Psoas muscle (tissue), 8 donors: ENCODE measurements at places on chromosomes 3 and 15.

DNA sequence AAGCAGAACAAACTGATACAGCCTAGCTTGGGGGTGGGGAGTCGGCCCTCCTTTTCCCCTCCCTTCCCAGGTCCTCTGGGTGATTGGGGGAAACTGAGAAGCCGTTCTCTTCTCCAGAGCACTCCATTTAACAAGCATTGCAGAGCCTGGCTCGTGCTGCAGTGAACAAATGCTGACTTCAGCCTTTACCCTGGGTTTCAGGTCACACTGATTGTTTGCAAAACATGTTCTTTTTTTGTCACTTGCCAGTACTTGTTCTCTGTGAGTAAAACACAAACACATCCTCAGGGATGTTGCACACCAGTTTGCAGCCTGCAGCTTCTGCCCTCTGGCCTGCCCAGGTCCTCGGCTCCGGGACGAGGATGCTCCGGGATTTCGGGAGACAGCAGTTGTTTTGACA is 132.8 kb downstream of the PGPEP1L start:
- DNase-seq = no peak

DNA sequence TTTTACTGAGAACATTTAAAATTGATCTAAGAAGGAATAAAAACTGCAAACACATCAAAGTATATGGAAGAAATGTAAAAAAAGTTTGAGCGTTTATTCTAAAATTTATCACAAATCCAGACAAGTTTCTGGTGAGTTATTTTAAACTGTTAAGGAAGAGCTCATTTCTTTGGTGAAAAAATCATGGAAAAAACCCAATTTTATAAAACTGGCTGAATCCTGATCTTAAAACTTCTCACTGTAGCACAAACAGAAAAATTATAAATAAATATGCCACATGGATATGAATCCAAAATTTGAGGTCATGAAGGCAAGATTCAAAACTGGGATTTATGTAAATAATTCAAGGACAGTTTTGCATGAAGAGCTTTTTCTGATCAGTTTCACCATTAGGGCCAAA is 205.1 kb upstream of the RGMA start:
- no peak for DNase-seq

DNA sequence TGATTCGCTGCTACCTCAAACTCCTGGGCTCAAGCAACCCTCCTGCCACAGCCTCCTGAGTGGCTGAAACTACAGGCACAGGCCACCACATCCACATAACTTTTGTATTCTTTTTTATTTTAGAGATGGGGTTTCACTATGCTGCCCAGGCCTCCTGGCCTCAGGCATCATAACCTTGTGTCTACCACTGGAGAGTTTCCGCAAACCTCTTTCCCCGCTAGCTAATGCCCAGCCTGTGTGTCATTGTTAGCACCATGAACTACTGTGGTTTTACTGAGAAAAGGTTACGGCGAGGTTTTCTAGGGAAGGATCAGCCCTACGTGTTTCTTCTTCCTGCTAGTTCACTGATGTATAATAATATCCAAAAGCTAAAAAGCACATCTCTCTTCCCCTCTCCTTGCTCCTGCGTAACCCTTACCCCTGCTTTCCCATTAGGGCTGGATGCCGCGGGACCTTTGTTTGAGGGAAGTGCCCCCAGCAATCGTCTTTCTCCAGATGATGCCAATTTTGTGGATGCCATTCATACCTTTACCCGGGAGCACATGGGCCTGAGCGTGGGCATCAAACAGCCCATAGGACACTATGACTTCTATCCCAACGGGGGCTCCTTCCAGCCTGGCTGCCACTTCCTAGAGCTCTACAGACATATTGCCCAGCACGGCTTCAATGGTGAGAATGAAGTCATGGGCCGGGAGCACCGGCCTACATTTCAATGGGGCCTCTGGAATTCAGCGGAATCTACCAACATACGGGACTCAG is 113.7 kb downstream of the LIPC start:
- DNase-seq = no peak

- no peak for DNase-seq
These were observed 74.1 kb upstream of the POMGNT2 start for GRCh38 chr3:43180027-43180426.

DNA sequence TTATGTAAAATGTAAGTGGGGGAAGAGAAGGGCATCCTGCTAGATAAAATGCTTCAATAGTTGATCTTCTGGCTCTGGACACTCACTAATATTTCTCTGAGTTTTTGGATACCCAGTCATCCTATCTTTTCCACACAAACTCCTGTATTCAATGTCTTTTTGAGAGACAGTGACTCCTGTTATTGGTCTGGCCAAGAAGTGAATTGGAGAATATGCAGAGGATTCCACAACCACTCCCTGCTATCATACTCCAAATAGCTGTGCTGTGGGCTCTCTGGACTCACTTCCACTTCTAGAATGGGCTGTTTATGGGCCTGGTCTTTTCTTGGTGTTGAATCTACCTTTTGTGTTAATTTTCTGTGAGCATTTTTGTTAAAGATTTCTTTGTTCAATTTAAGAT is 376.8 kb downstream of the NLGN1 start:
- no peak for DNase-seq

GRCh38 chr3:54374214-54374852 is 252.0 kb downstream of the CACNA2D3 start:
- no peak for DNase-seq

DNA sequence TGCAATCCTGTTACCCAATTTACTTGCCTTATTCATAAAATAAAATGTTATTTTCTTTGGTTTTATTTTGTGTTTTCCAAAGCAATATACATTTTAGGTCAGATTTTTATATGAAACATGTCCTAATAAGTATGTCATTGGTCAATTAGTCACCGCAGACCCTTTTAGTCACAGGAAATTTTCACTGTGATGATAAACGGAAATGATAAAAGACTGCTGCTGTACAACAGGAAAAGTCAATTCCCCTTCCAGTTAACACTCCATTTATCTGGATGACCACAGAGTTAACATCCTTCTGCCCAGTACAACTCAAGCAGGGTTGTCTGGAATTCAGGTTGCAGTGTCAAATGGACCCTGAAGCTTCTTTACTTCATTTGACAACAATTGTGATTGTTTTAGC is 175.2 kb downstream of the LSAMP start:
- no peak for DNase-seq

GRCh38 chr15:94412979-94413746 is 181.8 kb downstream of the MCTP2 start:
- no peak for DNase-seq

DNA sequence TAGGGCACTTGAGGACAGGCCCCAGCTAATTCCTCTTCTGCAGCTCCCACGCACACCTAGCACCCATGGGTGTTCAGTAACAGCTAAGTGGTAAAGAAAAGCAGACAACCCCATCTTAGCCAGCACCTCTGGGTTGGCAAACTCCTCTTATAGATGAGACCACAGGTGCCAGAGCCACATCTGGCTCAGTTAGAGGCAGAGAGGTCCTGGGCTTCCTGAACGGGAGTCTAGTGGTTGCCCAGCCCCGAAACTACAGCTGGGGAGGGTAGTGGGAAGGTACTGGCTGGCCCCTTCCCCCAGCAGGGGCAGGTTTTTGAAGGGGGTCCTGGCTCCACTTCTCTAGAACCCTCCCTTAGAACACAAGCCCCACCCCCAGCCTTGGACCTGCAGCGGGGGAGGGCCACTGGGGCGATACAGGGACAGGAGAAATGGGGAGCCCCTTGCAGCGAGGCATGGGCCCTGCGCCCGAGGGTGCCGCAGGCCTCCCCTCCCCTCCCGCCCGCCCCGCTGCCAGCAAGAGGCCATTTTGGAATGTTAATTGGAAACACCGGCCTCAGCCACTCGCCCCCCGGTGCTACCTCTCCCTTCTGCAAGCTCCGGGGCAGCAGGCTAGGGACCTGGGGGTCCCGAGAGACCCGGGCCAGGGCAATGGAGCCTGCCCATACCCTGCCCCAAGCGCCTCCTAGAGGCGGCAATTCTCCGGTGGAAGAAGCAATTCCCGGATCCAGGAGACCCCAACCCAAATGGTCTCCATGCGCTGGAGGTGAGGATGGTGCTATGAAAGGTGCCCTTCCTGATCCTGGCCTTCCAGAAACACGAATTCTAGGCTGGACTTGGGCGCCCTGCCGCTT is 1.5 kb downstream of the DUSP7 start:
- DNase-seq = no peak

GRCh38 chr3:72548981-72549380 is 299.3 kb downstream of the SHQ1 start:
- no peak for DNase-seq

GRCh38 chr3:111336511-111336910 is 205.5 kb upstream of the CD96 start:
- no peak for DNase-seq

GRCh38 chr3:109863701-109864100 is 526.4 kb upstream of the DPPA4 start:
- no peak for DNase-seq

GRCh38 chr15:80846031-80846815 is 67.1 kb downstream of the CEMIP start:
- no peak for DNase-seq

DNA sequence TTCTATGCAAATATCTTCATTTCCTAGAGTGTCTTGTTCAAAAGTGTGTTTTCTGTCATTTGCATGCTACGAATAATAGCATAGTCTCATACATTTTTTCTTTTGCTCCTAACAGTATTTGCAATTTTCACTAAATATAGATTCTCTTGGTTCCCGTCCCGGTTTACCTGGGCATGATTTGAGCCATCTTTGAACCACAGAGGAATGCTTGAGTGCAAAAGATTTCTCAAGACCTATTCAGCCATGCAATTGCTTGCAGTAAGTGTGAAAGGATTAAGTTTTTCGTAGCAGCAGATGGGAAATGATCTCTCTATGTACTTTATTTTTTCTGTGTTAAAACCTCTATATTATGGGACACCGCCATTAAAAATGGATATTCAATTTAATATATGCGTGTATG is 733.0 kb downstream of the ZPLD1 start:
- no peak for DNase-seq

DNA sequence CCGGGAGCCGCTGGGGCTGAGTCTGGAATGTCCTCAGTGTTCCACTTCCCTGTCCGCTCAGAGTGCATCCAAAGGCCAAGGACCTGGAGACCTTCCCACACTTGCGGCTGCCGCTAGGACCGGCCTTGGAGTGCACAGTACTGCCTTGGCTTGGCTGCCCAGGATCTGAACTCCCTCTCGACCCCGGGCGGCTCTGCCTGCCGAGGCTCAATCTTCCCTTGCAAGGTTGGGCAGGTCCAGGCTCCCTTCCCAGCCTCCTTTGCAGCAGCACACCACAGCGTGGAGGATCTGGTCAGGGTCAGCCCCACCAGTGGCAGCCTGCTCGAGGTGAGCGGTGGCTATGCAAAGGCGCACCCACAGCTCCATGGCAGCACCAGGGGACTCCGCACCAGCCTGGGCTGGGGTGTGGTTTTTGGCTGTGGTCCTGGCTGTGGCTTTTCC is 69.2 kb downstream of the PLXNA1 start:
- DNase-seq = peak; percentile 86

- DNase-seq = no peak
These were observed 129.0 kb upstream of the LIPC start for GRCh38 chr15:58302832-58303231.

DNA sequence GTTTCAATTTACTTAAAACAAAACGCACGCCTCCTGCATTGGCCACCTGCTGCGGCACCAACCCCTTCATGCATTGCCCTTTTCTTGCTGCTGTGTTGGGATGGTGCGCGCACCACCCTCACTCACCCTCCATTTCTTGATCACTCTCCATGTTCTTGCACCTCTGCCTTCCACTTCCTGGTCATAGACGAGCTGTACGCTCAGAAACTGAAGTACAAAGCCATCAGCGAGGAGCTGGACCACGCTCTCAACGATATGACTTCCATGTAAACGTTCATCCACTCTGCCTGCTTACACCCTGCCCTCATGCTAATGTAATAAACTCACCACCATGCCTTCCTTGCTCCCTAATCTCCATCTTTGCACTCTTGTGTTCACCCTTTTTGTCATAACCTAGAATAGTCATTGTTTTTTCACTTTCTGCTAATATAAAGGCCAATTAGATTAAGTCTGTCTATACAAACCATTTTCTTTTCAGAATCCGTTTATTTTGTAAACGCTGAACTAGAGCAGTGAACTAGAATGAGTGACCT is 21.4 kb downstream of the TPM1 start:
- DNase-seq = no peak

GRCh38 chr15:77538793-77539497 is 93.8 kb downstream of the LINGO1 start:
- no peak for DNase-seq

DNA sequence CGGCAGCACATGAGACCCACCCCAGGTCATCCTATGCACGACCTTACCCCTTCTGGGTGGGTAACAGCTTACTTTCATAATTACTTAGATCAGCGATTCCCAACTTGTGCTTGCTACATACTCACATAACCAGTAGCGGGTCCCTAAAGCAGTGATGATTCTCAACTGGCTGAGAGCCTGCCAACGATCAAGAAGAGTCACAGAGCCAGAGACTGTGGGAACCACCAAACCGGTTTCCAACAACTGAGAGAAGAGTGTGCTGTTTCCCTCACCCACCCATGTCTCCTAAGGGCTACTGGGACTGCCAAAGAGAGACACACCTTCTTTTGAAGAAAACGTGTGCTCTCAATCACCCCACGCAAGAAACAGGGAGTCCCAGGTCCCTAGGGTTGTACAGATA is 12.0 kb upstream of the XXYLT1 start:
- no peak for DNase-seq

DNA sequence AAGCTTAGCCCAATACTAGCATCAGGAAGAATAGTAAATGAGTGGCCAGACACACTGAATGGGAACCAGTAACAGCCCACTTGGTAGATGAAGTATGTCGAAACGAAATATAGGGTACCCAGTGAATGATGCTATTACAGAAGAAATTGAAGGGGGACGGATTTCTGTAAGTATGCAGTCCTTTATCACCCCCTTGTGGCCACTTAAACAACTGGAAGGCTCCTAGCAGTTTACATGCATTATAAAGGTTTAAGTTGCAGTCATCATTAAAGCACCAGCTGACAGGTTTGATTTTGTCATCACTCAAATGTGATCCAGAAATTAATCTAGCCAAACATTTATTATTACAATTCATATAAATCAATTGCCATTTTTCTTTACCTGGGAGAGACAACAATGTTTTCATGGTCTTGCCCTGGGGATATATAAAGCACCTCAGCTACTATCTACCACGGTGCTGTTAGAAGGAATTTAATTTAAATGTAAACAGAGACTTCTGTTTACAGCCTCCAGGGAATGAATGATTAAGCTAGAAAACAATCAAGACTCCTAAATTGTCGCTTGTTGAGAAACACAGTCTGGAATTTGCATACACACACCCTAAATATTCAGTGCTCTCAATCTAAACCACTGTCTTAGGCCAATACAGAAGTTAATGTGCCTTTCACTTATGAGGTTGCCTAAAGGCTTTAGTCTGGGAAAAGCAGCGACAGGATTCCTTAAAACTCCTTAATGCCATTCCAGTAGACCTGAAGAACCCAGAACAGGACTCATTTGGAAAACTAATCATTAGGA is 7.8 kb downstream of the EIF1B start:
- DNase-seq = no peak

GRCh38 chr3:168330983-168331382 is 235.3 kb upstream of the GOLIM4 start:
- no peak for DNase-seq
